Activated T-helper 1 cell treated with anti-CD3 and anti-CD28 coated beads, Interleukin-2, amount 50 U/mL, for 16 hours (primary cell): ENCODE measurements at places on chromosomes 3 and 15.

- DNase-seq, result no peak
Observed at GRCh38 chr3:194140520-194141414, 4.8 kb downstream of the HES1 start.

GRCh38 chr3:177249203-177249602, 51.9 kb upstream of the TBL1XR1 start:
- no peak for DNase-seq

- no peak for DNase-seq
Observed at GRCh38 chr3:144989807-144990206, 1018.2 kb downstream of the DIPK2A start.

DNA sequence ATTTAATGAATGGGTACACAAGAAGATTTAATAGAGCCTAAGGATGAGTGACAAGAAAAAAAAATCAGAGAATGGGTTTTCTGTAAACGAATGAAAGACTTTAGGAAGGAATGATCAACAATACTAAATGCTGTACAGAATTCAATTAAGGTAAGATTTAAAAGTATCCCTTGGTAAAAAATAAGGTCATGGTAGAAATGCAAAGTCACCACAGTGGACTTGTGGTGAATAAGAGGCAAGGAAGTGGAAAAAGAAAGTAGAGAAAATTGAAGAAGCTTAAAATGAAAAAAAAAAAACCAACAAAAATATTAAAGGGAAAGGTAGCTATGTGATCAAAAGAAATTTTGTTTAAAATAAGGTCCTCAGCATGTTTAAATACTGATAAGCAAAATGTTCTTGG, 82.4 kb downstream of the PLSCR2 start:
- no peak for DNase-seq

- DNase-seq, result no peak
Observed at GRCh38 chr15:79740561-79740960, 156.3 kb downstream of the MTHFS start.

- DNase-seq, result no peak
Observed at GRCh38 chr3:15467227-15468181, 40.1 kb downstream of the EAF1 start.

DNA sequence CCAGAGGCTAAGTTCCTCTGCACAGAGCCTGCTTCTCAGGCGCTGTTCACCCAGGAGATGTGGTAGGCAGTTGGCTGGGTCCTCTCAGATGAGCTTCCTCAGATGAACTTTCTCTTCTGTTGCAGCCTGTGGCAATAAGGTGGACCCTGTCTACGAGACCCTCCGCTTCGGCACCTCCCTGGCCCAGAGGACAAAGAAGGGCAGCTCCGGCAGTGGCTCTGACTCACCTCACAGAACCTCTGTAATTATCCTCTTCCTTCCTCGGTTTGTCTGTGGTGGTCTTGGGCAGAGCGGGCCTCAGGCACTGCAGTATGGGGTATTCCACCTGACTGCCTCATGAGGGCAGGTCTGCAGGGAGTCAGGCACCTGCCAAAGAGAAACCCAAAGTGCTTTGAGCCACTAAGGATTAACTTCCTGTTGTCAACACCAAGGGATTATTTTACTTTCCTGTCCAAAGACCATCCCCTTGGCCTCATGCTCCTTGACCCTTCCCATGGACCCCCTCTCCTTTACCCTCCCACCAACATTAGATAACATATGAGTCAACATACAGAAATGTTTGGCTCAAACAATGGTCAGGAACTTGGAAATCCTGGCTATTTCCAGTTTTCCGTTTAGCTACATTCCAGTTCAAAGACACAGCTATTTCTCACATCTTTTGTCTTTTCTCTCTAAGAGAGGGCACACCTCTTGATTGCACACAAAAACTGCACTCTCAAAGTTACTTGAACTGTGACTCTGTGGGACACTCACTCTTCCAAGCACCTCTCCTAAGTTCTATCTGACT, 105.9 kb downstream of the STAC start:
- no peak for DNase-seq

- DNase-seq, result no peak
Observed at GRCh38 chr3:182182531-182182968, 470.8 kb downstream of the SOX2 start.

DNA sequence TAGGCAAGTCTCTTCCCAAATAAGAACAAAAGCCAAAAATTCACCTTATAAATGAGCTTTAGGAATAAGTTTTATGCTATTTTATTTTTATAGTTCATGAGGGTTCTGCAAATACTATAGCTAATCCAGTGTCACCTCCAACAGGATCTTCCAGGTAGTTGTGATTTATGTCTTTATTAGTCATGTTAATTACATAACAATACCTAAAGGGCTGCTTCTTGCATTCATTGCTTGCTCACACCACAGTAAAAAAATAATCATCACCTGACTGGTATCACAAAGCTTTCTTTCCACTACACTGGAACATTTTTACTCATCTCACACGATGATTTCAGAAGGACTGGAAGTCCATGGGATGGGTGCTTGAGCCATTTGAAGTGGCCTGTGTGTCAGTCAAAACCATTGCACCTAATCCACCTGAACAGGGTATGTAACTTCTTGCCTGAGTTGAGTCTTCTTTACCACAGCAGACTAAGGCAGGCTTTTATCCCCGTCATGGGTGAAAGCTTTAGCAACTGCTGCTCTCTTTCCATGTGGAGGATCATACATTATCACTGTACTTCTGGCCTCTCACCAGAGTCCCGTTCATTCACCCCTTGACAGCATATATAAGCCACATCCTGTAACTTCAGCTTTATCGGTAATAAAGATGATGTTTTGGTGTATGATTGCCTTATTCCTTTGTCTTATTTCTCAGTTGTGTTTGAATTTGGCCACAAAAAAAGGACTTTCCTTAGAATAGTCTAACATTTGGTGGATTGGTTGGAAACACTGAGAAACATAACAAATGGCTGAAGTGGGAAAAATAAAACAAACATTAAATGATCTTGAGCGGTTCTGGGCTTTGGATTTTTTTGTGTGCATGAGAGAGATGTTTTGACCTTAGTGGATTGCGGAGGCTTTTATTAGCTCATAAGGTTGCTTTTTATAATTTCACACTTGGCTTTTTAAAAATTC, 382.6 kb upstream of the THBS1 start:
- DNase-seq, result no peak

DNA sequence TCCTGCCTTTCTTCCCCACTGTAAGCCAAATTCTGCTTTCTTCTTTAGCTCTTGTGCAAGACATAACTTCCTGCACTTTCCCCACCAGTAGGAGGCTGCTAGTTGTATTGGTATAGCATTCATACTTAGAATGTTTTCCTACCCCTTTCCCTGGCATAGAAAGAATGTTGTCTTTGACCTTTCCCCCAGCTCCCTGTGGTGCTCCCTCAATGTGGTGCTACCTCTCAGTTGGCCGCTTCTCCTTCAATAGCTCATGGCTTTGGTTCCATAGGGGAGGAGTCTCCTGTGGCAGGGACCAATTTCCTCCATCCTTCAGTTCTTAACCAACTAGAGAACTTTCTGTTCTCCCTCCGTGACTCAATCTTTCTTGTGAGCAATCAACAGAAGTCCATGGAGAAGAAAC, 67.5 kb upstream of the AKAP13 start:
- DNase-seq, result no peak

DNA sequence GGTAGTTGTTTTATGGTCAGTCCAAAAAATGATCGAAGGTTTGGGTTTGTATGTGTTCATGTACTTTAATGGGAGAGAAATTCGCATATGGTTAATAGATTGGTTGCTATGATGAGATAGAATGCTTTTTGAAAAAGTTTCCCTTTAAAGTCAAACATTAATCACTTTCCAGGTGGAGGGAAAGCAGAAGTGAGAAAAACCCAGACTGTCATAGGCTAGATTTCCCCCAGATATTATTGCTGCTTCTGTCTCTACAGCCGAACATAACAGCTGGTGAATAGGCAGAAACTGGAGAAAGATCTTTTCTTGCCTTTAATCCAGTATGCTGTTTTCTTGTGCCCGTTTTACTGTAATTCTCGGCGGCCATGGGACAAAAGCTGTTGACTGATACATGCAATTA, 287.6 kb downstream of the SOX2 start:
- DNase-seq, result no peak

GRCh38 chr15:78564743-78565096, 600 bp upstream of the CHRNA5 start:
- no peak for DNase-seq

- DNase-seq, result no peak
Observed at GRCh38 chr15:95254263-95254662, 1022.9 kb downstream of the MCTP2 start.

GRCh38 chr3:189902230-189903186, 218.2 kb downstream of the P3H2 start:
- DNase-seq, result no peak

- DNase-seq, result no peak
Observed at GRCh38 chr3:193853511-193854219, 260.7 kb downstream of the OPA1 start.

DNA sequence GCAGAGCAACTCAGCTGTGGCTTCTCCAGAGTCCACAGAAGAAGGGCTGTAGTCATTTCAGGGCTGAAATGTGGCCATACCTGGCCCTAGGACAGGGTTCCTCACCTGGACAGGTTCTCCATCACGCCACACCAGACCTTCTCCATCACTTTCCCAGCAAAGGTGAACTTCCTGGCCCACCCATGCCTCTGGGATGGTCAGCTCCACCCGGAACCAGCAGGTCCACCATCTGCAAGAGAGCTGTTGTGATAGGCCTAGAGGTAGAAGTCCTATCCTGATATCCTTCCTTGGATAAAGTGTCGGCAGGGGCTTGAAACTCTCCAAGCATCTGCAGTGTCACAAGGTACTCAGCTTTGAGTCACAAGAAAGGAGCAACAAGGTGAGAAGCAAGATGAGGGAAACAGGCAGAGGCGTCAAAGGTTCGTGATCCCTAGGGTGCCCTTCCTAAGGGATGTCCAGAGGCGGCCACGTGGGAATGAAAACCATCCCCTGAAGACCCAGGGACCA, 948 bp downstream of the MAN2C1 start:
- DNase-seq, result no peak

DNA sequence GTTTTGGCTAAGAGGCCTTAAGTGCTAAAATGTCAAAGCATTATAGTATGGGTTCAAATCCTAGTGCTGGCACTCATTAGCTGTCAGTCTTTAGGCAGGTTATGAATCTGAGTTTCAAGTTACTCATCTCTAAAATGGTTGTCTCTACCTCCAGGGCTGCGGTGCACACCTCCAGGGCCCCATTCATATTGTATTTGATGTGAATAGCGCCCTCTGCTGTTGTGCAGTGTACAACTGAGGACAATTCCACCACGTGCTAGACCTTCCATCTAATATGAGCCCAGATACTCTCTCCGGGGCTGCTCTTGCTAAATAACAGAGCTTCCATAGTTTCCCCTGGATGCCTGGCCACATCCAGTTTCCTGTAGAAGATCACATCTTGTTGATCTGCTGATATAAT, 54.3 kb downstream of the OXNAD1 start:
- DNase-seq, result peak; percentile 47

GRCh38 chr3:161296814-161297213, 74.5 kb downstream of the SPTSSB start:
- no peak for DNase-seq

DNA sequence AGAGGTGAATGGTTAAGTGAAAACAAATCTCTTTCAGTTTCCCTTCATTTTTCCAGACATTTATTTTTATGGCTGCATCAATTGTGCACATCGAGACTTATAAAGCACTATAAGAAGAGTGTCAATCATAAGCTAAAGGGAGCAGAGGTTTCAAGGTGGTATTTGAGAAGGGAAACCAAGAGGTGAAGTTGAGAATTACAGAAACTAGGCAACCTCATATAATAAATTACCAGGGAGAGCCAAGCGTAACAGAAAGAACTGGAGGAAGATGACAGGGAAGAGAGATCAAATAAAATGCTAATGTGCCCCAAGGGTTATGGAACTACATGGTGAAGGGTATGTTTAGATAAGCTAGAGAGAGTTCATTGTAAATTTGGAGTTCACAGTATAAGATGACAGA, 6.3 kb upstream of the CCDC54 start:
- no peak for DNase-seq

GRCh38 chr15:36499412-36500389, 79.7 kb upstream of the CDIN1 start:
- DNase-seq, result no peak

GRCh38 chr3:154062513-154062912, 58.7 kb upstream of the ARHGEF26 start:
- no peak for DNase-seq

GRCh38 chr15:79994615-79995014, 23.6 kb upstream of the BCL2A1 start:
- no peak for DNase-seq

GRCh38 chr3:150040097-150040496, 69.4 kb upstream of the PFN2 start:
- DNase-seq, result no peak

GRCh38 chr3:127473244-127474024, 117.1 kb downstream of the TPRA1 start:
- DNase-seq, result no peak

- DNase-seq, result no peak
Observed at GRCh38 chr3:14371573-14372474, 30.6 kb upstream of the SLC6A6 start.

DNA sequence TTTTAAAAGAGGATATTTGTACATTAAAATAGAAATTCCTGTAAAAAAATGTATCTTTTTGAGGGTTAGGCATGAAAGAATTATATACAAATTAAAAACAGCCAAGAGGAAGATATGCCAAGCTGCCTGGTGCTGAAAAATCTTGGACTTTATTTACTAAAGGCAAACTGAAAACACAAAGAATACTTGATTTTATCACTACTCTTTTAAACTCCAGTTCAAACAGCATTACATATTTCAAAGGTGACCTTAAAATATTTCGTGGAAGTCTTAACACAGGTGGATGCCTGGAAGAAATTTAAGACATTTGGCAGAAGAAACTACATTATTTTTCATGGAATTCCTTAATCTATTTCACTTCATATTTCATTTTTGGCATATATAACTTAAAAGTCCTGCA, 101.1 kb upstream of the SLC2A2 start:
- no peak for DNase-seq

DNA sequence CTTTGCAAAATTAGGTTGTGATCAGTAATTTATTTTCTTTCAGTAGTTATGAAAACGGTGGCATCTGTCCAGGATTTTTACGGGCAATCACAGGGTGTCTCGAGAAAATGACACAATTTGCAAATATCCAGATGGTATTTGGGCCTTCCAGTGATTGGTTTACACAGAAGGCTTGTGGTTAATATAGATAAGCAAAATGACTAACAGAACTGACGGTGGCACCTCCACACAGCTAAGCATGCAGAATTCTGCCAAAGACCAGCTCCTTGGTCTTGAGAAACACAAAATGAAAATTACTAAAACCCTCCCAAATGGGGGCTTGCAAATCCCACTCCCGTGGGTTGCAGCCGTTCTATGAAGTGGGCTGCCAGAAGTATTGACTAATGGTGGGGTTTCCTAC, 5.5 kb downstream of the ARHGEF3 start:
- no peak for DNase-seq

DNA sequence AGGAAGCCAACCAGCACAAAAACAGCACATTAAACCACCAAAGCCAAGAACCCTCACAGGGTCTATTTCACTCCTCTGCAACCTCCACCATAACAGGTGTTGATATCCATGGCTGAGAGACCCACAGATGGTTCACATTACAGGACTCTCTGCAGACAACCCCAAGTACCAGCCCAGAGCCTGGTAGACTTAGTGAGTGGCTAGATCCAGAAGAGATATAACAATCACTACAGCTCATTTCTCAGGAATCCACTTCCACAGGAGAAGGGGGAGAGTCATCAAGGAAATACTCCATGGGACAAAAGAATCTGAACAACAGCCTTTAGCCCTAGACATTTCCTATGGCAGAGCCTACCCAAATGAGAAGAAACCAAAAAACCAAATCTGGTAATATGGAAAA, 168.1 kb upstream of the CD96 start:
- DNase-seq, result no peak

GRCh38 chr15:34755419-34755773, 598 bp upstream of the GJD2 start:
- DNase-seq, result no peak
